Right atrium auricular region (tissue), 2 donors: ENCODE measurements at places on chromosomes 7 and 10. TPM values are rescaled to one million over a fixed set of nuclear protein-coding genes. Genes with fewer than 3 reads are reported as not detected.

GRCh38 chr7:78777829-78778228, 675.6 kb downstream of the MAGI2 start:
- DNase-seq = no peak

GRCh38 chr7:142533920-142534319, 215.4 kb upstream of the PRSS1 start:
- DNase-seq = no peak

DNA sequence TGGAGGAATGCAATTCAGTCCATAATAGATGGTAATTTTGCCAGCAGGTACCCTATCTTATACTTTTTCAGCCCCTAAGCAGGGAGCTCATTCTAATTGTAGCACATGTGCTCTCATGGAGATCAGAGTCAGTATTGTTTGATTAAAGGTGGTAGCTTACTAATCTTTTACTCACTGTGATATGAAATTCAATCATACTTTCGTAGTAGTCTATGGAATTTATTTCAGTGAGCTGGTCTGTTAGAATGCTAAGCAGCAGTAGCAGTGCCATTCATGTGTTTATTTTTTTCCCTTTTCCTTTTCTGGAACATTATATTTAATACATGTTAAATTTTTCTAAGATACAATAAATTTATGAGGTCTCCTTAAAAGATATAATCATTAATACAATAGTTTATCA, 109.0 kb downstream of the ST7 start:
- no peak for DNase-seq

NACAD gene
- 9.0 TPM for total RNA-seq

KAT6B gene
- total RNA-seq = 43.5 TPM
